ENCODE measurements at places on chromosomes 13 and 19. TPM values are rescaled to one million over a fixed set of nuclear protein-coding genes. Genes with fewer than 3 reads are reported as not detected.

CCDC9 gene
- 6.5 TPM for total RNA-seq

ZNF493 gene
- 30.2 TPM for total RNA-seq

PLIN4 gene
- under 0.01 TPM for total RNA-seq

IL4I1 gene
- 0.81 TPM for total RNA-seq

OVOL3 gene
- total RNA-seq = not detected

TNFSF13B gene
- total RNA-seq = 27.5 TPM

DENND1C gene
- total RNA-seq = 9.2 TPM

DNA sequence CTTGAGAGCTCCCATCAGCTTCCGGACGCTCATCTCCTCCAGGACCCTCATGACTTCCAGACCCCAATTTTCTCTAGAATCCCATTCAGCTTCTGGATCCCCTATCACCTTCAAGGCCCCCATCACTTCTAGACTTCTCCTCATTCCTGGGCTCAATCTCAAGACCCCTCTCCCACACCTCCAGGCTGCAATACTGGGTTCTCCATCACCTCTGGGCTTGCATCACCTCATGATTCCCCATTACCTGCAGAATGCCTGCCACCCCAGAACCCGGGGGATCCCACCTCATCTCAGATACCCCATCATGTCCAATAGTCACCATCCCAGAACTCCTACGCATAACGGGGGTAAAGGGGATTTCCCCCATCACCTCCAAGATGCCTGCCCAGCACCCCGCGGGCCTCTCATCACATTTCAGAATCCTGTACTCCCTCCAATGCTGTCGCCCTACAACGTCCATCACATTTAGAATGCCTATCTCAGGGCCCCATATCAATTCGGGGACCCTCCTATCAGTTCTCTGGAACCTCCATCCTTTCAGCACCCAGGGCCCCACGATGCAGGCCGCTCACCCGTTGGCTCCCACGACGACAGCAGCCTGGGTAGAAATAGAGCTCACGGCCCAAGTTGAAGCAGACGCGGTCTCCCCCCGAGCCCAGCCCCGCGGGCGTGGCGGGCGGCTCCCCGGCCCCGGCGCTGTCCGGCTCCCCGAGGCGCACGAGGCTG lies 738 bp downstream of the DMWD start:
- DNase-seq = no peak

DNA sequence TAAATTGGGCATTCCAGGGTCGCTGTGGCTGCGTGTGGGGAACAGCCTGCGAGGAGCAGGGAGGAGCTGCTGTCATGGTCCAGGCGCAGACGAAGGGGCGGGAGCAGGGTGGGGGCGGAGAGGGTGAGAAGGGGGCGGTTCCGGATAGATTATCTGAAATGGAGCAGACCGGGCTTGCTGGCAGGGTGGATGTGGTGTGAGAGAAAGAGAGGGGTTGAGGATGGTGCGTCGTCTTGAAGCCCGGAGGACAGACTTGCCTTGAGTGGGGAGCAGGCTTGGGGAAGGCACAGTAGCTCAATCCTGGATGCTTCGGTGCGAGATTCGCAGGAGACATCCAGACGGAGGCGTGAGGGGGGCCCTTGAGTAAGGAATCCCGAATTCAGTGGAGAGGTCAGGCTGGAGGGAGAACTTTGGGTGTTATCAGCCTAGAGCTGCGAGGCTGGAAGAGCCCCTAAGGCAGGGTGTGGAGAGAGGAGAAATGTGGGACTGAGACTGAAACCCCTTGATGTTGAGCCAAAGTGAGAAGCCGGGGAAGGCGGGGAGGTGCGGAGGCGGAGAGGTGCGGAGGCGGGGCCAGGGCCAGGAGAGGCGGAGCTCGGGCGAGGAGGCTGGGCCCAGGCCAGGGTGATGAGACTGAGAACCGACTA lies 40.6 kb downstream of the DPF1 start:
- no peak for DNase-seq

GRCh38 chr19:12689581-12690216 lies 1.9 kb downstream of the GNG14 start:
- DNase-seq = peak; percentile 89

DNA sequence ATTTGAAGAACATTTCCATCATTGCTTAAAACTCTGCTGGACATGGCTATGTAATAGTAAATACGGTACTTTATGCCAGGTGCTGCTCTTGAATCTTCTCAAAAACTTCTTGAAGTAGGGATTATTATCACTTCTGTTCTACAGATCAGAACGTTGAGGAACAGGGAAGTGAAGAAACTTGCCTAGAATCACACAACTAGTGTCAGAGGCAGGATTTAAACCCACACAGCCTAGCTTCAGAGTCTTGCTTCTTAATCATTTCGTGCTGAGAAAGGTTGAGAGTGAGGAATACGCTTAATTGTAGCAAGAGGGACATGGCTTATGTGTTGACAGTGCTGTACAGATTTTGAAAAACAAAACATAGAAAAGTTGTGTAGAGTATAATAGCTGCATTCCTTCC lies 13.5 kb downstream of the TM9SF2 start:
- no peak for DNase-seq

- DNase-seq = no peak
These were observed 3.2 kb downstream of the KLF16 start for GRCh38 chr19:1860042-1860775.

GRCh38 chr19:47541518-47541917 lies 26.7 kb upstream of the NAPA start:
- peak; percentile 40 for DNase-seq

GRCh38 chr13:67372868-67373464 lies 142.8 kb upstream of the PCDH9 start:
- DNase-seq = no peak

GRCh38 chr13:96500953-96501352 lies 411.0 kb downstream of the HS6ST3 start:
- DNase-seq = no peak

- DNase-seq = no peak
These were observed 1405.0 kb downstream of the OLFM4 start for GRCh38 chr13:54433493-54434206.

DNA sequence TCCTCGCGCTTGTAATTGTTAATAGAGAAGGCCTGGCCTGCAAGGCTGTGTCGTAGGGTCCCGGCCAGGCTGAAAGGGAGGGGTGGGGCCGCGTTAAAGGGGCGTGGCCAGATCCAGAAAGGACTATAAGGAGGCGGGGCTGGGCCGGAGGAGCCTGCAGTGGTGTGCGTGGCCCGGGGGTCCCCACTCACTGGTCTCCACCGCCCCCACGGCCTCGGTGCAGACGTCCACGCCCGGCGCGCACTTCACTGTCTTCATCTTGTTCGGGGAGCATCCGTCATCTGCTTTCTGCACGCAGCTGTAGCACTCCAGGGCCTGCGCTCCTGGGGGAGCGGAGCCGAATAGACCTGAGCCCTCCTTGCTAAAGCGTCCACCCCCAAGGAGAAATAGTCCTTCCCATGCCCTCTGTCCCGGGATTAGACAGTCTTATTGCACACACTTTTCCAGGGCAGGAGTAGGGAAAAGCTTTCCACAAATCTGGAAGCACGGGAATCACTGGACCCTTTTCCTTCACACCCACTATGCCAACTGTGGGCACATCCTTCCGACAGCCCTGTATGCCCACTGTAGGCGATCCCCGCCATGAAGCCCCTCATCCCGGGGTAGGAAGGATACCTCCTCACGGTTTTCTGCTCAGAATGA lies 1.2 kb downstream of the LYPD3 start:
- DNase-seq = no peak

GRCh38 chr19:19464339-19465098 lies 50.8 kb downstream of the TSSK6 start:
- DNase-seq = no peak

- DNase-seq = no peak
These were observed 43.6 kb upstream of the LSM14A start for GRCh38 chr19:34128558-34129250.

- peak; percentile 4 for DNase-seq
These were observed 556.3 kb upstream of the ARGLU1 start for GRCh38 chr13:107124129-107124718.

DNA sequence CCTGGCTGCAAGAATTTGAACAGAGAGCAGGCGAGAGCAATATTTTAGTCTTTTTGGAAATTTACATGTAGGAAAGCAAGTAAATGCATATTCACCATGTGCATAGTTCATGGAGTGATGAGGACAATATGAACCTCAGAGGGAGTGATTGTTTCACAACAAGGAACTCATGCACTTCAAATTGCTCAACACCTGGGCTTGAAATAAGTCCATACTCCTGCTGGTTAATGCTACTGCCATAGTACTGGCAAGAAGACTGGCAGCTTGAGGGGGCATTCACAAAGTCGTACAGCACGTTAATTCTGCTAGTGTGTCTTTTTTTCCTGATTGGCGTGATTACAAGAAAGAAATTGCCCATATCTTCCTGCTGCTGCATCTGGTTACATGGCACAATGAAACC lies 267.6 kb downstream of the PCDH17 start:
- DNase-seq = no peak

GRCh38 chr13:30341815-30342570 lies 34.6 kb upstream of the KATNAL1 start:
- no peak for DNase-seq

DNA sequence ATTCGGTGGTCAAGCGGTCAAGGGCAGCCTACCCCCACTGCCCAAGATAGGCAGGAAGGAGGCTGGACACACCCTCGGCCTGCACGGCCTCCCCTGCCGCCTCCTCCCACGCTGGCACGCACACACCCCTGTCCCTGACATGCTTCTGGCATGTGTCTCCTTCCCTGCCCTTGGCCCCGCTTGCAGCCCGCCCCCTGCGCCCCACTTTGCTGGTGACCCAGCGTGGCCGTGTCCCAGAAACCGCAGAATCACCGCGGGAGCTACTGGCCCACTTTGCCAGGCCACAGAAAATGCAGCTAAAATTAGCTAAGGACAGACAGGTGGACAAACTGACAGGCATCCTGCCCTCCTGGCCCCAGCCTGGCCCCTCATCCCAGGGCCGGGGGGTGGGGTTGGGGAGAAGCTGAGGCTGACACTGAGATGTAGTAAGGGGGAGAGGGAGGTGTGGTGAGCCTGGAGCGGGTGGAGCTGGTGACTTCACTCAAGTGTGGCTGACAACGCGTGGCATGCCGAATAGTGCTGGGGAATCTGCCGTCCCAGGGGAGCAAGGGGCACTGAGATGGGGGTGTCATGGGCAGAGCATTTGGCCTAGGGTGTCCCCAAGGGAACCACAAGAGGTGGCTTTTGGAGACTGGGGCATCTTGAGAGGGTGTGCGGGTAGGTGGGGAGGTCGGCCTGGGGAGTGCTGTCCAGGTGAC lies 2.4 kb downstream of the SHANK1 start:
- DNase-seq = no peak

Measured in hematopoietic multipotent progenitor cell (in vitro differentiated cells).